ENCODE measurements at places on chromosomes 6 and 20.

DNA sequence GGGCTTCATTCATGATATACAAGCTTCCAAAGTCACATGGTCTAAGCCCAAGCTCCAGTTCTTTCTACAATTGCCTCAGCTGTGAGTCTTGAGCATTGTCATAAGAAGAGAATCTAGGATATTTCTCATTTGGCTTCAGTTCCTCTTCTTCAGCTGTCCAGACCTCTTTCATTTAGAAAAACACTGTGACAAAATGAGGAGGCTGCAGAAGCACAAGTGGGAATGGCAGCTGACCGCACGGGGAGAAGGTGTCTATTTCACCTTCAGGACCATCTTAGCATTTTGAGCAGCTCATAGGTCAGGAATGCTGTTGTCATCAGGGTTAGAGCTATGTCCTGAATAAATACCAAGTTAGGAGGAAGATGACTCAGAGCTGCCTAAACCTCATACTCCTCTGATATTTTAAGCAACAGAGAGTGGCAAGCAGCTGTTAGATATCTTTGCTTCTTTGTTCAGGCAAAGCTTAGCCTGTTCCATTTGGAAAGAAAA lies 390.1 kb upstream of the CITED2 start:
- DNase-seq = peak; percentile 97

- peak; percentile 28 for DNase-seq
Observed at GRCh38 chr6:19303383-19303782, 533.8 kb upstream of the ID4 start.

DNA sequence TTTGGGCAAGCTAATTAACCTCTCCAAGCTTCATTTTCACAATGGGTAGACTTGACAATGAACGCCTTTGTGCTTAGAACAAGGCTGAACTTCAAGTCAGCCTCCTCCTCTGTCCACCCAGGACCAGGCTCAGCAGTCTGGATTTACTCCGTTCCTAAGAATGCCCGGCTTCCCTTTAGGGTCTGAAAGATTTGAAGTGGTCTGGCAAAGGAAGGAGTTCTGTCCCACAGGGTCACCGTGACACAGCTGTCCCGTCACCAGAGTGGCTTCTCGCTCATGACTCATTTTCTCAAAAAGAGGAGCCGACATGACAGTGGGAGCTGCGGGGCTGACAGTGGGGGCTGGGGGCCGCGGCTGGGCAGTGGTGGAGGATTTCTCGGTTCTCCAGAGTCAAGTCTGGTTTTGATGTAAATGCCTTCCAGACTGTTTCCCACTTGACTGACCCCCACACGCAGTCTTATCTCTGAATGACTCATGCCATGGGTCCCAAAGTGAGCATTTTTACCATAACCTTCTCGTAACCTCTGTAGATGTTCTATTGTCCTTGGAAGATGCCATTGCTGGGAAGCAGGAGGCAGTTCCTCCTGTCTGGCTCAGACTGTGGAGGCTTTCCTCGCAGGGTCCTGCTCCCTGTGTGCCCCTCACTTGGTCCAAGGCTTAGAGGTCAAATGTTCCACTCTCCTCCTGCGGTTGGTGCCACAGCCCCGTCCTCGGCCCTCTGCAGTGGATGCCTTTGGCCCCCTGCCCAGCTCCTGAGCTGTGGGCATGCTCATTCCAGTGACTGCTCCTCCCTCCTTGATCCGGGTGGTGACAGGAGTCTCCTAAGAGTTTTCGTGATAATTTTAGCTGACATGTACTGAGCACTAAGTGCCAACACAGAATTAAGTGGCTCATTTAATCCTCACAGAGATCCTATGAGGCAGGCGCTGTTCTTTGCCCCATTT lies 253.1 kb downstream of the FNDC1 start:
- DNase-seq = peak; percentile 64

GRCh38 chr6:21284166-21284565 lies 309.4 kb upstream of the SOX4 start:
- DNase-seq = no peak

Data from fibroblast of skin of scalp (primary cell).